ENCODE measurements at places on chromosomes 1 and 21. TPM values are rescaled to one million over a fixed set of nuclear protein-coding genes. Genes with fewer than 3 reads are reported as not detected.
A peak's percentile ranks its signal among the peaks of the same experiment; 100 is the strongest.

- peak; percentile 15 for DNase-seq
Observed at GRCh38 chr1:55812281-55812680, 597.1 kb upstream of the USP24 start.

GRCh38 chr21:43585924-43586413, 73.3 kb downstream of the HSF2BP start:
- peak; percentile 100 for DNase-seq

GRCh38 chr1:226649780-226650179, 89.3 kb downstream of the ITPKB start:
- DNase-seq, result peak; percentile 46

GRCh38 chr1:187264995-187265602, 436.4 kb downstream of the PLA2G4A start:
- peak; percentile 87 for DNase-seq

The UBAP2L gene
- 148 TPM for total RNA-seq

All from A172 (cell line).